ENCODE measurements at places on chromosomes 16 and 17. TPM values are rescaled to one million over a fixed set of nuclear protein-coding genes. Genes with fewer than 3 reads are reported as not detected.

Gene PHOSPHO1
- total RNA-seq: not detected

Gene KIF18B
- total RNA-seq: 0.24 TPM

Gene SEC14L5
- total RNA-seq: under 0.01 TPM

Gene TEX14
- under 0.01 TPM for total RNA-seq

Gene SCRN2
- 28.9 TPM for total RNA-seq

Gene KRT26
- not detected for total RNA-seq

Gene ASIC2
- total RNA-seq: 0.43 TPM

Gene TBC1D26
- total RNA-seq: not detected

Gene FBXO39
- total RNA-seq: not detected

Gene IST1
- total RNA-seq: 168 TPM

Gene TUBB3
- total RNA-seq: 7.0 TPM

Gene ZFP3
- total RNA-seq: 0.43 TPM

Gene SYCE1L
- total RNA-seq: 2.2 TPM

Gene NPIPB12
- 20.5 TPM for total RNA-seq

Gene OTOA
- not detected for total RNA-seq

Gene C16orf46
- 0.24 TPM for total RNA-seq

Gene ELMO3
- 49.2 TPM for total RNA-seq

Gene DNAJA3
- 67.0 TPM for total RNA-seq

Gene CCL17
- not detected for total RNA-seq

Gene CX3CL1
- total RNA-seq: not detected

Gene CTRL
- not detected for total RNA-seq

Gene CCL18
- total RNA-seq: not detected

Gene KRTAP4-6
- not detected for total RNA-seq

Gene CES5A
- not detected for total RNA-seq

Gene NPIPA2
- 0.48 TPM for total RNA-seq

Gene ZNF689
- 3.8 TPM for total RNA-seq

Gene NPEPPS
- 112 TPM for total RNA-seq

Gene DOC2B
- total RNA-seq: 1.7 TPM

Gene PIGL
- total RNA-seq: 13.7 TPM

Gene CHST6
- total RNA-seq: 0.48 TPM

Gene MFAP4
- not detected for total RNA-seq

Gene PPP1R27
- not detected for total RNA-seq

Gene APOBR
- not detected for total RNA-seq

Gene ABCC6
- 0.48 TPM for total RNA-seq

Gene PKD1
- total RNA-seq: 74.2 TPM

Gene ANKRD40CL
- total RNA-seq: not detected

Gene TNFRSF13B
- 0.24 TPM for total RNA-seq

Gene OMG
- total RNA-seq: not detected

Gene PTX4
- not detected for total RNA-seq

Gene TEKT5
- 0.48 TPM for total RNA-seq

All from tracheal epithelial cell (primary cell).